T follicular helper cell (primary cell): ENCODE measurements at places on chromosomes 13 and 19.

DNA sequence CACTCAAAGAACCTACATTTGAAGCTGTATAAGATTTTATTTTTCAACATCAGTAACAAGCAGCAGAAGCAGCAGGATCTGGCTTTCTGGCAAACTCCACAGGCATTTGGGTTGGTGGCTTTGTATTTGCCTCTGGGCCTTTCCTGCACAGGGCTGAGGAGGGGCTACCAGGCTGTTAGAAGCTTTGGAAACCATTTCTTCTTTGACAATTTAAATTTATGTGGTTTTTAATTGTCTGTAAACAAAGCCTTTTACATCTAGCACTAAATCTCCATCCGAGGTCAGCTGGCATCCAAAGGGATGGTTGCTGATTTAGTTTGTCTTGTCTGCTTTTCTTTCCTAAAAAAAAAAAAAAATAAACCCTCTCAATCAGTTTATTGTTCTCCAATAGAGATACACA is 127.5 kb upstream of the OBI1 start:
- no peak for DNase-seq

DNA sequence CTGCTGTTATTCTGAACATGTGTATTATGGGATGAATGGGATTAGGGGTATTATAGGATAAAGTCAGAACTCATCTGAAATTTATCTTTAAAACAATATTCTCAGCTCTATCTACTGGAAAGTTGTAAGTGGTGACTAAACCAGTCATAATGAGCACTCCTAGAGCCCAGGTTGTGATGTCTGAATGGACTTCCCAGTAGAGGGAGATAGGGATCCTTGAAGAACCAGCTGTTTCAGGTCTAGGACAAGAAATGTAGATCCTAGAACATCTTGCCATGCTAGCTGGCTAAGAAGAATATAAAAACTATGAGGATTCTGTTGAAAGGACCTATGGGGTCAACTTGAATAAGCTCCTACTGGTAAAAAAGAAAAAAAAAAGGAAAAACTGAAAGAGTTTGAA is 310.8 kb downstream of the SLC7A1 start:
- DNase-seq = no peak

DNA sequence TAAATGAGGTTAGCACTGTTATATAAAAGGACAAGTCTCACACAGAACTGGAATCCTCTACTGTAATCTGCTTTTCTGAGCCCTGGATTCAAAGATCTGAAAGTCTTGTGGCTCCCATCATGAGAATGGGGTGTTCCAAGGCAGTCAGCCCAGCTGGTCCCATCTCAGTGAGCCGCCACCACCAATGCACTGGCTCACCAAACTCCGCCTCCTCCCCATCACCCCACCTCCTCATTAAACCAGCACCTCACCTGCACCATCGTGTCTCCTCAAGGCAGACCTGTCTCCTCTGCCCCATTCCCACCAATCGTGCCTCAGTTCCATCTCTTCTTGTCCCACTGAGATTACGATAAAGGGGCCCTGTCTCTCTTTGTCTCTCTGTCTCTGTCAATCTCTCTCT is 166.7 kb downstream of the USP12 start:
- DNase-seq = no peak

GRCh38 chr13:33806470-33807248 is 11.3 kb upstream of the RFC3 start:
- no peak for DNase-seq

- no peak for DNase-seq
Measured at GRCh38 chr13:33352041-33352440, 66.5 kb upstream of the STARD13 start.

- no peak for DNase-seq
Measured at GRCh38 chr13:74299721-74300120, 165.5 kb upstream of the KLF12 start.

DNA sequence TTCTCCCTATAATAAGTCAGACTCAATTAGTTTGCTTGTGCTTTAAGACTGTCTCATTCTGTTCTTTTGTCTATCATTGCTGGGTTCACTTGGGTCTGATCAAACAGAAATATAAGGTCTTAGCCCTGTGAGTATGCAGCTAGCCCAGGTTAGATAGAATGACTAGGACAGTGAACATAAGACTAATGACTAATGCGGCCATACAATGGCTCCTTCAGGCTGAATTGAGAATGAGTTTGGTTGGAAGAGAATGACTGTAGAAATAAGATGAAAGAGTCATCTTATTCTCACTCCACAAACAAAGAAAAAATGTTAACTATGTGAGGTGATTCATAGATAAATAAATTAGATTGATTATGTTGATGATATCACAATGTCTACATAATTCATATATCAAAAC is 50.1 kb upstream of the OBI1 start:
- no peak for DNase-seq

DNA sequence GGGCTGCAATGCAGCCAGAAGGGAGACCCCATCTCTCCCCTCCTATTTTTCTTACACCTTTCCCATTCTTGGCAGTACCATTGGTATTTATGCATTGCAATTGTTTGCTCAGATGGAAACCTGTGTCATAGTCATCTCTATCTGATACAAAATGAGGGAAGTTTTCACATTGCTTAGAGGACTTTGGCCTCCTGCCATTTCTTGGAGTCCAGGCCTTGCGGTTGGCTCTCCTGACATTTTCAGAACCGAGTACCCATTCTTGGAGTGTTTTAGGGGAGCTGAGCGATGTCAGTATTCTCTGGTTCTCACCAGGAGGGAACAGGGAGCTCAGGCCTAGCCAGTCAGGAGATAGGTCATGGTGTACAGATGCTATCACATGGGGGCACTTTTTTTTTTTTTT is 1.5 kb downstream of the SIN3B start:
- DNase-seq = no peak

DNA sequence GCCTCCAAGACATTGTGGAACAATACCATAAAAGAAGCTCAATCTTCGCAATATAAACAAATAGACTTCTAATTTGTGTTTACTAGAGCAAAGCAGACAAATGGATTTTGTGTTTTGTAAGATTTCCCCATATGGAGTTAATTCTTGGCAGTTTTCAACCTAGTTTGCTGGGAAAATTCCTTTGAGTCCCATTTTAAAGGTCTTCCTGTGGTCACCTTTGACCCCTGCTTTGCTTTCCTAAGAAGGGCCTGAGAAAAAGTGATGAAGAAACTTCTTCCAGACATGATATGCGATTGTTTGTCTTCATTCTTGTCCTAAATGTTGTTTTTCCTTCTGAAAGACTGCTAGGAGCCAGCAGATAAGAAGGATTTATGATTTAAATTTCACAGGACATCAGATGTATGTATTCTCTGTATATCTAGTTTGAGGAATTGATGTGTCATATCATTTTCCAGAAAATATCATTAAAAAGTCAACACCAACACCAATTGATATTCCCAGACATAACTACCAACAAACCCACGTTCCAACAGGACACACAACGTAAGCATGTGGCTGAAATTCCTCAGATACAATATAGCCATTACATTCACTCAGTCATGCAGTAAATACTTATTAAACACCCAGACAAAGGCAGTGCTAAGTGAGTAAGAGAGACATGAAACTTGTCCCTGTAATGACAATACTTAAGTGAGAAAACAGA is 276.4 kb downstream of the LHFPL6 start:
- no peak for DNase-seq

GRCh38 chr19:4597975-4598671 is 38.6 kb upstream of the SEMA6B start:
- peak; percentile 23 for DNase-seq

DNA sequence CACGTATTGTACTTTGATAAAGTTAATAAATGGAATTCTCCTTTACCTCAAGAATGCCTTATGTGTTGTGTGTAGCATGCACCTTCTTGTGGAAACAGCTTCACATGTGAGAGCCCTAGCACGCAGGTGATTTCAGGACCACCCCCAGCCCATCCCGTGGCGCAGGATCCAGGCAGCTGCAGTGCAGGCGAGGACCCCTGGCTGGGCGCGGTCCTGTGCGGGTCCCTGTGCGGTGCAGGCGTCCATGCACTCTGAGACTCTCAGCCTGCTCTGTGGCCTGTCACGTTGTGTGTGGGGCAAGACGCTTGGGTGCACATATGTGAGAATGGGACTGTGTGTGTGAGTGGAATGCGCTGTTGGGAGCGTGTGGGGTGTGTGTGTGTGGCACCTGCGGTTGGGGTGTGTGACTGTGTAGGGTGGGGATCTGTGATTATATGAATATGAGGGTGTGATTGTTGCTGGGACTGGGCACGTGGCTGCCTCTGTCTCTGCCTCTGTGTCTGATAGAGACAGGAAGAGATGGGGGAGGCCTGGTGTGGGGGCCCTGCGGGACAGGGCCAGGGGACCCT is 30.8 kb downstream of the WTIP start:
- DNase-seq = no peak

GRCh38 chr13:55606045-55606665 is 1534.6 kb upstream of the PRR20A start:
- no peak for DNase-seq

GRCh38 chr13:34241332-34241731 is 423.4 kb downstream of the RFC3 start:
- DNase-seq = no peak

GRCh38 chr19:53237114-53237777 is 17.4 kb downstream of the ZNF677 start:
- no peak for DNase-seq

- no peak for DNase-seq
Measured at GRCh38 chr19:313169-313987, 22.2 kb upstream of the PLPP2 start.

- no peak for DNase-seq
Measured at GRCh38 chr13:46738055-46738454, 58.9 kb downstream of the ESD start.

DNA sequence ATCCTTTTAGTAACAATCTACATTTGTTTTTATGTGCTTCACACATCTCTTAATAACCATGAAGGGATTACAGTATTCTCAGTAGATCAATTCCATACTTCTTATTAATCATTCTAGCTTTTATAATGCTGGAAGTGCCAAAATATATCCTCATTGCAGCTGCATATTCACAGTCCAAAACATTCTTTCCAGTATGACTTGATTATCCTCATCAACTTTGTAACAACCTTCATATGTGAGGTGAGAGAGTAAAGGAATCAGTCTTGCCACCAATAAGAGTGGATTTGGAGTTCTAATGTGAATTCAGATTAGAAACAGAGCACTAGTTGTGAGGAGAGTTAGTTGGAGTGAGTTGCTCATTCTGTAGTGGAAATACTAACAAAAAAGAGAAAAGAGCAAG is 208.0 kb upstream of the SPRY2 start:
- DNase-seq = no peak

- DNase-seq = no peak
Measured at GRCh38 chr13:64130171-64130570, 2714.5 kb upstream of the PCDH20 start.

DNA sequence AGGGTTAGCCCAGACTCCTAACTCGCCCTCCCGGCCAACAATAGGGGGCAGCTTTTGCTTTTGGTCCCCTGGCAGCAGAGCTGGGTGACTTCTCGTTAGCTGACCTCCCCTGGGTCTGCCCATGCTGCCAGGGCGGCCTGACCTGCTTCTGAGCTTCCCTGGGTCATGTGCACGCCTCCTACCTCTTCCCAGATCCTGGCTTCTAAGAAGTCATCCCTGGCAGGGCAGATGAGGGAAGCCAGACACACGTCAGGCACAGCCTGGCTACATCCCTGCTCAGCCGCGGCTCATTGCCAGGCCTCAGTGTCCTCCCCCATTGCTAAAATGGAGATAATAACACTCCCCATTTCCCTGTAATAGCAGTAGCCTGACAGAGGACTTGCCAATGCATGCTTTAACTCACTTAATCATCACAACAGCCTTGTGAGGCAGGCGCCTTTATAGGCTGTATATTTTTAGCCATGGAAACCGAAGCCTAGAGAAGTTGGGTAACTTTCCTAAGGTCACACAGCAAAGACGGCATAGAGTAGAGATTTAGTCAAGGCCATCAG is 2.1 kb downstream of the KCNK6 start:
- no peak for DNase-seq
